ENCODE measurements at places on chromosomes 12 and 14. TPM values are rescaled to one million over a fixed set of nuclear protein-coding genes. Genes with fewer than 3 reads are reported as not detected.

- no peak for DNase-seq
These were observed 74.0 kb downstream of the TTC7B start for GRCh38 chr14:90742252-90742651.

DNA sequence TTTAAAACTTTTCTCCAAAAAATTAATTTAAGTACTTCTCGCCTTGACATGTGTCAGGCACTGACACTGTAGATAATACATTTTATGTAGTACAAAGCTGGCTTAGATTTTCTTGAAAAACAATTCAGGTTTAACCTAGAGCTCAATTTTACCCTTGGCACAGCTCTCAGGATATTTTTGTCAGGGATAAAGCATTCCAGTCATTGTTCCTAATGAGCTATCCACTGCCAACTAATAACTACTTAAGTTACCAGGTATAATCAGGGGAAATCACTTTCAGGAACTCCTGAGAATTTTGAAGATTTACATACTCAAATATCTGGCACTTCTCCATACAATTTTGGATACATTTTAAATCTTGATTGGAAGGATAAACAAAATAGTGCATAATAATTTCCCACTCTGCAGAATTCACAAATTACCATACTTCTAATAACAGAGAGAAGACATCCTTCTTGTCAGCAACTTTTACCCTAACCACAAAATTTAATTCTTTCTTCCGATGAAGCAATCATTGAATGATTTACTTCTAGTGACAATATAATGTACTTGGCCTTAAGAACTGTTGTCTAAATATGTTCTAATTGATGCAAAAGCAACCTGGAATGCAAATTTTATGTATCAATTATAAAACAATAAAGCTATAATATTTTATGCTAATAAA is 4.8 kb downstream of the RASSF9 start:
- no peak for DNase-seq

DNA sequence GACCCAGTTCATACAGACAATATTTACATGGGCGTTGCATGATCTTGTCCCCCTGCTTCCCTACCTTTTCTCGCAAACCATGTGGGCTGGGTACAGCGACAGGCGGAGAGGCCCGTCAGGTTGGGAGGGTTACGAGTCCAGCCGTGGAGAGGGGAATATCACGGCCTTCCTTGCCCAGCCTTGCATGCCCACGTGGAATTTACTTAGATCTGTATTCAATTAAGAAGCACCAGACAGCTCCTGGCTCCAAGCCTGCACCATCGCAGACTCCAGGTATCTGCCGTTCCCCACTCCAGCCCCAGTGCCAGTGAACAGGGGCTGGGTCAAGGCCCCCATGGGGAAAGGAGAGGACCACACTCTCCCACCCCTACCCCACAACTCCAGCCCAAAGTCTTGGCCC is 29.8 kb downstream of the BCL11B start:
- DNase-seq = no peak

- no peak for DNase-seq
These were observed 6.0 kb downstream of the HMGA2 start for GRCh38 chr12:65830305-65830704.

Gene MYH6
- 10,415 TPM for total RNA-seq
